BE2C (cell line): ENCODE measurements at places on chromosomes 7 and 10.

- DNase-seq = peak; percentile 31
Measured at GRCh38 chr10:86958116-86958900, at the start of gene SNCG. Gene SNCG (plus strand): TSS chr10:86958599. CDS start chr10:86958698, 99 bp downstream.

GRCh38 chr7:50266635-50267386 lies 37.7 kb upstream of the IKZF1 start:
- DNase-seq = no peak

GRCh38 chr10:79164075-79164474 lies 95.3 kb downstream of the ZMIZ1 start:
- no peak for DNase-seq

DNA sequence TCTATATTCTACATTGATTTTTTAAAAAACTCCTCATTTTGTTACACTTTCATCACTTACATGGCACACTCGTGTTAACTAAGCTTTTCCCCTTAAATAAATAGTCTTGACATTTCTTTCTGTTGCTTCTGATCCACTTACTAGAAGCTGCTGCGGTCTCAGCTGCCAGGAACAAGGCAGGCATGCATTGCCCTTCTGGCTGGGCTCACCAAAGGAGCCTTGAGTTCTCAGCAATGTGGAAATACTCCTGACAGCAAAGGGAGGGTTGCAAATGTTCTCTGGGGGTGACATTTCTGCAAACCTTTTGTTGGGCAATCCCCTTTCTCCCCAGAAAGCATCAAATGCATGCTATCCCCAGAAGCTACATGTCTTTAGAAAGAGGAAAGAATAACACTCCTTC lies 350.1 kb downstream of the PRPF18 start:
- no peak for DNase-seq

DNA sequence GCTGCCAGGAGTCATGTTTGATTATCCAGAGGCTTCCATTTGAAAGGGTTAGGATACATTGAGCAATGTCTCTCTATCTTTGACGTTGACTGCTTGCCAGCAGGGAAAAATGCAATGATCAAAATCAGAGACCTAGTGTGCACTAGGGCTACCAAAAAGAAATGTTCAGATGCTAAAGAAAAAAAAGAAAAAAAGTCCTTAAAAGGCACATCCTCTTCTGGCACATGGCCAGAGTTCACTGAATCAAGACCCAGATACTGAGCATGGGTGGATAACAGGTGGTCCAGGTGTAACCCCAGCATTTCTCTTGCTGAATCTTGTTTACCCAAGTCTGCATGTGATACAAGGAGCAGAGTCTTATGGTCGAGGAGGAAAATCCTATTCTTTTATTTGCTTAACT lies 899.3 kb downstream of the SORCS3 start:
- no peak for DNase-seq
